Caudate nucleus (tissue), 63 donors: ENCODE measurements at places on chromosomes 3 and 15.

GRCh38 chr3:55655544-55655943, 168.4 kb upstream of the WNT5A start:
- DNase-seq: no peak

DNA sequence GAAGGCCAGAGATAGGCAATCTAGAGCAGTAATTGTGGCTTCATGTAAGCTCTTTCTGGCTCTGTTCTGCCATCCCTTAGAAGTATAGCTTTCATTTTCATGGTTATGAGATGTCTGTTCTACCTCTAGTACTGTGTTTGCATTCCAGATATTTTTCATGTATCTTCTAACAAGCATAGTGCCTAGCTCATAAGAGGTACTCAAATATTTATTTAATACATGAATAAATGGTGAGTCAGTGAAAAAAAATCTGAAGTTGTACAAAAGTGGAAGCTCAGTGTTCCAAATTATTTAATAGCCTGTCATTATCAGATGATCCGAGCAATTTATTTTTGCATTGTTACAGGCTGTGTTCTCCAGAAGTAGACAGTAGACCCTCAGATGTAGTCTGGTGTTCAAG, 64.3 kb downstream of the OXSM start:
- DNase-seq: no peak

DNA sequence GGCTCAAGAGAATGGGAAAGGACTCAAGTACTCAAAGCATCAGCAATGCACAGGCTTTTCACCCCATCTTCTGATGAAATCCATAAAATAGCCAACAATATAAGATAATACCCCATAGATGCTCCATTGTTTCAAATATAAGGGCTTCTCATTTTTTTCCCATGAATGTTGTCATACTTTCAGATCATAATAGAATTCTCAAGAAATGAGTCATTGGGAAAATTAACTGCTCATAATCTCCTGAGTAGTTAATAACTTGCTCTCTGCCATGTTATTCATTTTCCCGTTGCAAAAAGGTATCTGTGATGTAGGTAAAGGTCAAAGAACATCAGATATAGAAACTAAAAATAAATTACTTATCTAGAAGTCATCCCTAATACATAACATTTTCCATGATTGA, 121.9 kb downstream of the NSUN3 start:
- DNase-seq: no peak

- DNase-seq: no peak
Measured at GRCh38 chr3:14317057-14317553, 85.3 kb upstream of the SLC6A6 start.
